T-helper 1 cell (primary cell): ENCODE measurements at places on chromosomes 5 and 9.

DNA sequence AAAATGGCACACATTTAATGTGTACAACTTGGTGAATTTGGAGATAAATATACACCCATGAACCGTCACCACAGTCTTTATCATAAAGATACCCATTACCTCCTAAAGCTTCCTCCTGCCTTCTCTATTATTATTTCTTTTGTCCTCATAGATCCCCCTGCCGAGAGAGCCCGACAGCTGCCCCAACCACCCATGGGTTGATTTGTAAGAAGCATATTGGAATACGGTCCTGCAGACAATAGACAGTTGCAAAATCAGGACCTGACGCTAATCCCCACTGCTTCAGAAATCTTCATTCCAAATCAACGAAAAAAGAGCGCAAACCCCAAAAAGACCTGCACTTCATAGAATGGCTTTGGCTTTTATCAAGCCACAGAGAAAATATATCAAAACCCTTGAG, 697.5 kb downstream of the SEMA5A start:
- no peak for DNase-seq

DNA sequence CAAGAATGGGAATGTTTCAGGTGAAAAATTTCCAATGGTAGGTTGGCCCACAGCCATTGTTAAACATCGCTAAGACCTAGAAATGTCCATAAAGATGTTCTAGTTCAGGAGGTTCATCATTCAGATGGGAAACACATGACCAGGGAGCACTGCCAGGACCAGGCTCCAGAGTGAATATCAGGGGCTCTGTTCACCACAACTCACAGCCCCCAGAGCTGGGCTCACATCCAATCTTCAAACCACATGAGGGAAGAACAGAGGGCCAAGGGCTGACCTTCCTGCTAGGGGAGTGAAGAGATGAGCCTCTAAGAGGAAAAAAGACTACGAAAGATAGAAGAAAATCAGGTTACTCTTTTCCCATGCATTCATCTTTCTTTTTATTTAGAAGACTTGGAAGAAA, 205.8 kb downstream of the SEMA5A start:
- DNase-seq, result no peak

- no peak for DNase-seq
Observed at GRCh38 chr9:14165376-14166035, 148.4 kb downstream of the NFIB start.

GRCh38 chr9:124267271-124267807, 9.6 kb downstream of the NEK6 start:
- DNase-seq, result no peak

DNA sequence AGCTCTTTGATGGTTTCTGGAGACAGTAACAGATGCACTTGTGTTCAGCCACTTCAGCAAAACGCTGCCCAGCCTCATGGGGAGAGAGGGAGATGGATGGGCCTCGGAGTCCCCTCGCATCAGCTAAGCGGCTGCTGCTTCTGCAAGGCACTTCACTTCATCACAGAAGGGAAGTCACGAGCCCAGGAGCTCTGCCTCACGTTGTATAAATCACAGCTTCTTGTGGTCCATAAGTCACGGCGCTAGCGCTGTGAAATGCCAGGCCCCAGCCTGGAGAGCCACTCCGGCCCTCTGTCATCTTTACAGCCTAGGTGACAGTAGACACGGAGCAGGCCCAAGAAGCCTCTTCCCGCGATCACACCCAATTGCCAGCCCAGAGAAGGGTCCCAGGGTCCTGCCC, 23.4 kb downstream of the DBH start:
- DNase-seq, result no peak

DNA sequence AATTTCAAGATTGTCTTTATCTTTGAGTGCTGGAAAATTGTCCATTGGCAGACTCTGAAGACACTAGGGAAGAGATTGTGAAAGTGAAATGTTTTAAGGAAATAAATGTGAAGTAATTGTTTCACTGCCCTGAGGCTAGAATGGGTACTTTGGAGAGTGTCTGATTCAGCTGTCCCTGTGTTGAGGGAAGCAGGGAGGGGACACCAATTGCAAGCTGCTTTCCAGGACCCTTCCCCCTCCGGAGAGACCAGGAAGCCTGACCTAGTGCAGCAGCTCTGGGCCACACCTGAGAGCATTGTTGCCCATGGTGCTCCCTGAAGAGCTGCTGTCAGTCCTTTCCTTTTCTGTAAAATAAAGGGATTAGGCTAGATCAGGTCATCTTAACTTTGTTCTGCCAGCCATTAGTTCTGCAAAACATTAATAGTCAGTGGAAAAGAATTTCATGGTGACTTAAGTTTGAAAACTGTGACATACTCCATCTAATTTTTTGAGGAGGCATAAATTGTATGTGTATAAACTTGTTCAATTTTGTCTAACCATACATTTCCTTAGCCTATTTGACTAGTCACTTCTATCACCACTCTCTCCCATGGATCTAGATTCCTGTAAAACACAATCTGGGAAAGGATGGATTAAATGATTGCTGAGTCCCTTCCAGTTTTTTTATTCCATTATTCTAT, 18.8 kb downstream of the MAP1B start:
- no peak for DNase-seq

GRCh38 chr9:114507726-114508125, 2.5 kb upstream of the WHRN start:
- no peak for DNase-seq

GRCh38 chr5:9545136-9545991, 511 bp downstream of the SEMA5A start:
- DNase-seq, result no peak

- DNase-seq, result no peak
Observed at GRCh38 chr5:151258816-151259215, 5.8 kb downstream of the GM2A start.

- no peak for DNase-seq
Observed at GRCh38 chr5:51599587-51599986, 216.3 kb downstream of the ISL1 start.

DNA sequence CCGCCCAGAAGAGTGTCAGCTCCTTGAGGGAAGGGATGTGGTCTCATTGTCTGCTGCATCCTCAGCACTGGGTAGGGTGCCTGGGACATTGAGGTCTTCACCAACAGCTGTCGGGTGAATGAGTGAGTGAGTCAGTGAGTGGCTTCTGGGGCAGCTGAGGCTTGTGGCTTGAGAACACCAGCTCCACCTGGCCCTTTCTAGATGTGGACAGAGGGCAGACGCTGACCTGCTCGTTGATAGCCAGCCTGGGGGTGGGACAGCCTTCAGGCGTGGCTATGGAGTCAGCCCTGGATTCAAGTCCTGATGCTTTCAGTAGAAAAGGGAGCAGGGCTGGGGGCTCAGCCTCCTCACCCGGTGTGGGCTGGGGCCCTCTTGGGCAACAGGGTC, 215.1 kb downstream of the C9orf50 start:
- DNase-seq, result no peak

DNA sequence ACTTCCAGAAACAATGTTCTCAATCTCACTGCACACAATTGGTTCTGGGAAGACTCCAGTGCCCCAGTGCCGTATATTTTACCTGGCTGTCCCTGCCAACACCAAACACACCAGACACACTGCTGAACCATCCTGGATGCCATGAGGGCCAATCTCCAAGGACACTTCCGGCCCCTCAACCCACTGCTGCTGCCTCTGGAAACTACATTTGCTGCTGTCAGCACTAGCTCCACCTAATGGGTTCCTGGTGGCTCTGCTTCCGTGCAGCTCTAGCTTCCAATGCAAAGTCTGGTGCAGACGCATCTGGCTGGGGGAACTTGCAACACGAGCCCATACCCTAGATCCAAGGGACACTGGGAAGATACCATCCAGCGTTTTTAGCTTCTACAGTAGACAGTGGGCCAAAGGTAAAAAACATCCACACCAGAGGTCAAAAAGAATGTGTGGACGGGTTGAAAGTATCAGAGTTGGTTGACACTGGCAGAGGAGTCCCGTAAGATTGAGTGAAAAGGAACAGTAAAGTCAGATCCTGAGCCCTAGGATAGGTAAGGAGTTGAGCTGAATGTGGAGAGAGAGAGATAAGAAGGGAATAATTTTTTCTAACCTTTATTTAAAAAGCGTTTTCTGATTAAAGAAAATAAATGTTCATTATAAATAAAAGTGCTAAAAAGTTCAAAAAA, 99.7 kb upstream of the KIF2A start:
- DNase-seq, result no peak

DNA sequence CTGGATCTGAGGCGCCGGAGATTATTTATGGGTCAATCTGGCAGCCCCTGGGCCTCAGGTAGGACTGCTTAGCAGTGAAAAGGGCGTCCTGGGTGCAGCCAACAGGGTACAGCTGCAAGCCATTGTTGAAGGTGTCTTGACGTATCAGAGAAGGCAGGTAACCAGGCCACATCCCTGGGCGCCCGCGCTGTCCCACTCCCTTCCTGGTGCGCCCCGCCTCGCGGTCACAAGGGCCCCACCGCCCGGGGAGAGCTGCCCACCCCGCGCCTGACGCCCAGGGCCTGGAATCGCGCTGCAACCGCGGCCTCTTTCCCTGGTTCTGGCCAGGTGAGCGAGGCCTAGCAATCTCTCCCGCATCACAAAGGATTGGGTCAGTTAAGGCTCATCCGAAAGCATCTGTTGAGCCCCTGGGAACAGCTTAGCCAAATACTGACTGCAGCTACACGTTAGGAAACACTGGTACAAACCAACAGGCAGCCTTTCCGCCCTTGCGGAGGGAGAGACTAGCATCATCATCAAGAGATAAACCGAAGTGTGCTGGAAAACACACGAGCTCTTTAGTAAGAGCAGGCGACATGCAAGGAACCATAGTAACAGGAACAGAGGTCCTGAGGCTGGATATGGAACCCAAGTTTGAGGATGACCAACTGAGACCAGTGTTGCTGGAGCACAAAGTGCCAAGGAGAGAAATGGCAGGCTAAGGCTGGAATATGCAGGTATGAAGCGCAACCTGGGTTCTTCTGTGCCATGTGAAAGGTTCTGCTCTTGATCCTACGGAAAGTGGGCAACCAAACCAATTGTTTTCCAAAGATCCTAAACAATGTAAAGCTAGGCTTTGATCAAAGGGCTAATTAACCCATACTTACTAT, 3.6 kb downstream of the RPS23 start:
- DNase-seq, result no peak

- no peak for DNase-seq
Observed at GRCh38 chr9:13179257-13179656, 100.2 kb downstream of the MPDZ start.

DNA sequence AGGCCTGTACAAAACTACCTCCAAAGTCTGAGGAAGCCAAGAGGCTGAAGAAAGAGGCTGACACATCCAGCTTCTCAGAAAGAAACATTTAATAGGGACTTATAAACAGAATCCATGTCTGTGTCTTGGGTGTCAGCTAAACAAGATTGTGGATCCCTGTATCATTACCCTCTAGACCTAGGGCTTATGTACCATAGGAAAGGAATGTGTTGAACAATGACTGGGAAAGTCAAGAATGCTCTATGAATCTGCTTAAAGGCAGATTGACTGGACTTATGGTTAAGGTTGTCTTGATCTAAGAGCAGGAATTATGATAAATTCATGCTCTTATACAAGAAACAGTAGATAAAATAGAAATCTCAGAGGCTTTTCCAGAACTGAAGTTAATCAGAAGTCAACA, 335.7 kb upstream of the RPS23 start:
- DNase-seq, result no peak

DNA sequence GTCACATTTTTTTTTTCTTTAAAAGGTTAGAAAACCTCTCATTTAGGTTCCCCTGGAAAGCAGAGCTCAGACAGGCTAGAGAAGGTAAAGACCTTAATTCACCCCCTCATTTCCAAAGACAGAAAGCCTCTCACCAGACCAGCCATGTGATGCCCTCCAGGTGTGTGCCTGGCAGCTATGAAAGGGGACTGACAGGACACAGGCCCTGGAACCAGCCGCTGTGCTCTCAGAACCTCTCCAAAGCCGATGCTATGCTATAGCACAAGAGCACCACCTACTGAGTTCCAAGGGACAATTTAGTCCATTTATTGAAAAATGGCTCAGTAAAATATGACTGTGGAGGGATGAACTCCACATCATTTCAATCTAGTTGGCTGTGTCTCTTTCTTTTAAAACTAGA, 48.8 kb downstream of the FANCC start:
- DNase-seq, result no peak

DNA sequence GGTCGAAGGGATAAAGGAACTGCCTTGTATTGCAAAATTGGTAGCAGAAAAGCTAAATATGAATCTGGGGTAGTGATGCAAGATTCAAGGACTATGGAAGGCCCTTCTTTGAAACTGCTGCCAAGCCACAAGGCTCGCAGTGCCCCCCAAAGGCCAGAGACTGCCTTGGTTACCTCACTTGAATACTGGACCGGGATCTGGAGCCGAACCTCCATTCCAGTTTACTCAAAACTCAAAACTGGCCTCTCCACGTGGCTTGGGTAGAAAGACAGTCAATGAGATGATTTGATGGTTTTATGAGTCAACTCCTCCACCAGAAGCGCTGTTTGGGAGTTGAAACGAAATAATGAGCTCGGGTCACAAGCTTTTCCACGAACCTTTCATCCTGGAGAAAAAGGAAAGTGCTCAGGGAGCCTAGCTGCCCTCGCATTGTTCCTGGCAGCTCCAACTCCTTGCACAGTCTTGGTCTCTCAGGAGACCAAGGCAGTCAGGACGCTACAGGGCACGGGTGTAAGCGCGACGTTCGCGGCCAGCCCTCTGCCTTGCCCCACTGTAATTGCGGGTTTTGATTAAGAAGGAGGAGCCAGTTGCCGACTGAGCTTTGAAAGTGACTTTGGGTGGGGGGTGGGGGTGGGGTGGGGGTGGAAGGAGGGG, 2.8 kb downstream of the ST8SIA4 start:
- DNase-seq, result no peak

DNA sequence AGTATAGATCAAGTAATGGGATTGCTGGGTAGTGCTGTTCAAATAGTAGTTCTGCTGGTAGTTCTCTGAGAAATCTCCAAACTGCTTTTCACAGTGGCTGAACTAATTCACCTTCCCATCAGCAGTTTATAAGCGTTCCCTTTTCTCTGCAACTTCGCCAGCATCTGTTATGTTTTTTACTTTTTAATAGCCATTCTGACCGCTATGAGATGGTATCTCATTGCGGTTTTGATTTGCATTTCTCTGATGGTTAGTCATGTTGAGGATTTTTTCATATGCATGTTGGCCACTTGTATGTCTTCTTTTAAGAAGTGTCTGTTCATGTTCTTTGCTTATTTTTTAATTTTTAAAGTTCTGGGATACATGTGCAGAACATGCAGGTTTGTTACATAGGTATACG, 279.2 kb upstream of the NREP start:
- no peak for DNase-seq
